Small intestine (tissue), 16 donors: ENCODE measurements at places on chromosomes 4 and X. TPM values are rescaled to one million over a fixed set of nuclear protein-coding genes. Genes with fewer than 3 reads are reported as not detected.

DRP2 gene
- polyA plus RNA-seq = 1.3 TPM

DNA sequence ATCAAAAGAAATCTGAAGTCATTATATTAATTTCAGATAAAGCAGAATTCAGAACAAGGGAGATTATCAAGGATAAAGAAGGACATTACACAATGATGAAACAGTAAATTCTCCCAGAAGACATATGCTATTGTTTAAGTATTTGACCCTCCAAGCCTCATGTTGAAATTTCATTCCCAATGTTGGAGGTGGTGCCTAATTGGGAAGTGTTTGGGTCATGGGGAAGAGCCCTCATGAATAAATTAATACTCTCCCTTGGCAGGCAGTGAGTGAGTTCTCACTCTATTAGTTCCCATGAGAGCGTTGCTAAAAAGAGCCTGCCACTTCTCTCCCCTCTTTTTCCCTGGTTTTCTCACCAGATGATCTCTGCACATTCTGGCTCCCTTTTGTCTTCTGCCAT, 249.9 kb upstream of the GRIA3 start:
- H3K27ac ChIP-seq = no peak overlapping the region
- no peaks in the 10 kb centered on the region for H3K36me3 ChIP-seq
- H3K27me3 ChIP-seq = no peaks in the 10 kb centered on the region
- no peak for DNase-seq

GRCh38 chr4:148048598-148048997, 316.7 kb downstream of the ARHGAP10 start:
- no peak for DNase-seq
- no peaks in the 10 kb centered on the region for H3K27me3 ChIP-seq
- H3K4me3 ChIP-seq = no peak overlapping the region

DNA sequence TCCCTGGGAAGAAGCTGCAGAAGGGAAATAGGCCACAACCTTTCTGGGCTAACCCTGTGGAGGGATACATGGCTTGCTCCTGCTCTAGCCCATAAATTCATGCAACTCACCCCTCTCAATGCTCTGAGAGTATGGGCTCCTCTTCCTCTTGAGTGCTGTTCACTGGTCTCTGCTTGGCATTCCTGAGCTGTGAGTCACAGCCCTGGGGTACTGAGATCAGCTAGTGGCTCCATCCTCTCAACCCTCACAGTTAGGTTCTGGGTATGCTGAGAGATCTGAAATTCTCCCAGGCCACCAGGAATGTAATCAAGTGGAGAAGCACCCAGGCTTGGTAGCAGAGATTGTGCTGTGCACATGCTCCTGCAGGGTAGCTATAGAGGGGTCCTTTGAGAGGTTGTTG, 60.6 kb upstream of the SPANXN2 start:
- H3K27ac ChIP-seq = no peak overlapping the region
- H3K4me1 ChIP-seq = no peaks in the 10 kb centered on the region
- H3K27me3 ChIP-seq = no peaks in the 10 kb centered on the region
- DNase-seq = no peak

DNA sequence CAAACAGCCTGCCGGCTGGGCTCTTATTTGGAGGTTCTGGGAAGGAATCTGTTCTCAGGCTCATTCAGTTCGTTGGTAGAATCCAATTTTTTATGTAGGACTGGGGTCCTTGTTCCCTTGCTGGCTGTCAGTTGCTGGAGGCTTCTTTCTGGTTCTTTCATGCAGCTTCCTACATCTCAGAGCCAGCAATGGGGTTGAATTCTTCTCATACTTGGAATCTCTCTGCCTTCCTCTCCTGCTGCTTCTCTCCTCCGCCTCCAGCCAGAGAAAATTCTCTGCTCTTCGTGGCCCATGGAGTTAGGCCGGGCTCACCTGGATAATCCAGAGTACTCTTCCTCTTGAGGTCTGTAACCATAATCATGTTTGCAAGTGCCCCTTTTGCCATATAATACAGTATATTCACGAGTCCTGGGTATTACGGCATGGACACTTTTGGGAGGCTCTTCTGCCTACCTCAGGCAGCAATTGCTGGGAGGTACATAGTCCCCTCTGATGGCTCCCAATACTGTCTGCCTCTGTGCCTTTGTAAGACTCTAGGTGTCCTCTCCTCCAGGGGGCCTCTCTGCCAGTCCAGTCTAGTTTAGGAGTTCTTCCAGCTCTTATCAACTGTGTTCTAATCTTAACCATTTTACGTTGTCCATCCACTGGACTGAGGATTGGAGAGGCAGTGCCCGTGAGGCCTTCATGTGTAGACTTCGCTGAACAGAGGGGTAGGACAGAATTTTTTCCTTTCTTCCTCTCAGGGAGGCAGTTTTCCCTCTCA, 2.2 kb downstream of the TRMT44 start:
- H3K27me3 ChIP-seq = no peaks in the 10 kb centered on the region
- no peak overlapping the region for H3K27ac ChIP-seq
- peaks cover 28% of the 10 kb centered on the region for H3K4me1 ChIP-seq
- DNase-seq = no peak

BMX gene
- polyA plus RNA-seq = 6.5 TPM

DNA sequence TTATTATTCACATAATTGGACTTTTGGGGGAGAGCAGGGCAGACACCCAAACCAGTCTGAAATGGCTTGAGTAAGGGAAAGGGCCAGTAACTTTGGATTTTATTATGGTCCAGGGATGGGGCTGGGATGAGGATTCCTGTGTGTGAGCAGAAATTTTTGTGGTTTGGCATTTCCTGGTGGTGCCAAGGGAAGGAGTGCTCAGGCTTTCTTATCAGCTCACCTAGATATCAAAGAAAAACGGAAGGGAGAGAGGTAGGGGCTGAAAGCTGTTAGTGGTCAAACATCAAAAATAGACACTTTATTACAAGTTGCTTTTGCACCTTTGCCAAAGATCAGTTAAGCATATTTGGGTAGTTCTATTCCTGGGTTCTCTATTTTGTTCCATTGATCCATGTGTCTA, 128.5 kb upstream of the DIPK2B start:
- H3K4me1 ChIP-seq = no peaks in the 10 kb centered on the region
- no peak overlapping the region for H3K27ac ChIP-seq
- no peaks in the 10 kb centered on the region for H3K27me3 ChIP-seq
- no peak for DNase-seq

DNA sequence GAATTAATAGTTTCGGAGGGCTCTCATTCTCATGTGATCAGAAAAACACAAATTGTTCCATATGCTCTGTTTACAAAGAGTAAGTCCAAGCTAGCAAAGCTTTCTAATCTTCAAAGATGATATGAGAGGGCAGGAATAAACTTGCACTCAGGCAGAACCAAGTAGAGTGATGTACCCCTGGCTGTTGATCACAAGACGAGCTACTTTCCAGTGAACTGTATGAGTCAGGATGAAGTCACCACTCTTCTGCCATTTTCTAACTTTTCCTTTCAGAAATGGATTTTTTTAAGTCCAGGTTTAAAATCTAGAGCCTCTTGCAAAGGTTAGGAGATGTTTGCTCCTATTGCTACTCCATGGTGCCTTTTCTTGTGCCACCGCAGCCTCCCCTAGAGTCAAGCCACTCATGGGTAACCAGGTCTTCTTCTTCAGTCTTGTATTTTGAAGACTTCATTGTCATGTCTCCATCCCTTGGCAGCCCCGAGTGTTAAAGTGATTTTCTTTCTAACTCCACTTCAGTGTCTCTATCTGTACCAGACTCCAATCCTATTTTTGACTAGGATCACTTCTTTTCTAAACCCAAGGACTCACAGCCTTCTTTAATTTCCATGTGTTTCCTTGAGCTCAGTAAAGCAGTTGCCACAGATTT, 171.9 kb upstream of the GALNT7 start:
- H3K36me3 ChIP-seq = no peaks in the 10 kb centered on the region
- DNase-seq = no peak

DNA sequence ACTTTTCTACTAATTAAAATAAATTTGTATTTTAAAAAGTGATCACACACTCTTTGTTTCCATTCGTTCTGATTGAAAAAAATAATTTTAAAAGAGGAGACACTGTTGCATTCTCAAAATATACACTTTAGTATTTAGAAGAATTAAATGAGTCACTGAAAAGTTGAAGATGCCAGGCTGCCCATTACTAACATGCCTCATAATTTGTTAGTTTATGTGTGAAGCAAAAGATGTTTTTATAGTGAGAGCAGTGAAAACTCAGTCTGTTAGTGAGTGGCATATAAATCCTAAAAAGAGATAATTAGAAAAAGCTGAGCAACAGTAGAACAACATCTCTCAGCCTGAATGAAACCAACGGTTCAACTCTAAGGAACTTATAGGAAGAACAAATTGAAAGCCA, 143.4 kb downstream of the CDS1 start:
- no peak for DNase-seq
- no peaks in the 10 kb centered on the region for H3K27me3 ChIP-seq
- H3K4me1 ChIP-seq = no peaks in the 10 kb centered on the region
- H3K36me3 ChIP-seq = peaks cover 2% of the 10 kb centered on the region
- H3K4me3 ChIP-seq = no peak overlapping the region

DNA sequence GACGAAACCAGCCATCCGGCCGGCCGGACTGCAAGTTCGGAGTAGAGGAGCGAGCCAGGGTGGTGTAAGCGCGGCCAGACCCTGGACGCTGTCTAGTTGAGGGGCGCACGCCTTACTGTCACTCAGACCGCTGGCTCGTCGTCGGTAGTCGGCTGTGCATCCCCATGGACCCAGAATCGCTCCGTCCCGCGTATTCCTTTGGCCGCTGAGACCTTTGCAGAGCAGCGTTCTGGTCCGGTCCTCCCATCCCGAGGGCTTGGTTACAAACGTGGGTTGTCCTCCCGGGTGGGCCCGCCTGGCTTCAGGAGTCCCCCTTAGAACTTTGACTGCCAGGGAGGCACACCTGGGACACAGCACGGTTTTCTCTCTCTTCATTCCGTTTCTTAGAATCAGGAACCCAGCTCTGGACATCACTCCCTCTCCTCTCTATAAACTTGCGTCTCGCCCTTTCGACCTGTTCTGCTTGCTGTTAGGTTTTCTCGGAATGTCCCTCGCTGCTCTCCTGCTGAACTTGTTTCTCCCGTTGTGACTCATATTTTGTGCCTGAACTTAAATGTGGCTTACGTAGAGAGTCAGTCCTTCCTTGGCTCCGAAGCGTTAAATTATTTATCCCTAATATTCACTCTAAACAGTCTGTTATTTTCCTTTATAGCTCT, 672 bp downstream of the PGM2 start:
- H3K27ac ChIP-seq = peak overlapping the region; percentile 93
- peak; percentile 67 for DNase-seq
- H3K4me3 ChIP-seq = peak overlapping the region; percentile 72
- no peaks in the 10 kb centered on the region for H3K27me3 ChIP-seq

DNA sequence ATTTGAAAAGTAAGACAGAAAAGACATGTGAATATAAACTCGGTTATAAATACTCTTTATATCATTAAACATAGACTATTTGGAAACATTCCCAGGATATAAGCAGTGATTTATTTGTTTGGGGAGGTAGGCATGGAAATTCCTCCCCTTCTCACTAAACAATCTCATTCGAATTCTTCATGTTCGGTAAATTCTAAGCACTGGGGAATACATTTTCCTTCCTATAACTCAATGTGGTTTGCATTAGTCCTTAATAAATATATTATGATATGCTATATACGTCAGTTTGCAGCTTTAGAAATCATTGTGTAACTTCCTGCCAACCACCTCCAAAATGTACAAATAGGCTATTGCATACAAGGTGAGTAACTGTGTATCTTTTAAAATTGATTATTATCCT, 99.6 kb downstream of the UGT8 start:
- no peak for DNase-seq
- no peak overlapping the region for H3K27ac ChIP-seq
- no peaks in the 10 kb centered on the region for H3K36me3 ChIP-seq
- H3K27me3 ChIP-seq = no peaks in the 10 kb centered on the region

- H3K27ac ChIP-seq = no peak overlapping the region
- no peaks in the 10 kb centered on the region for H3K27me3 ChIP-seq
- no peak overlapping the region for H3K4me3 ChIP-seq
- H3K36me3 ChIP-seq = peaks cover 22% of the 10 kb centered on the region
Observed at GRCh38 chr4:183287309-183287659, 32.8 kb downstream of the CLDN22 start.

DNA sequence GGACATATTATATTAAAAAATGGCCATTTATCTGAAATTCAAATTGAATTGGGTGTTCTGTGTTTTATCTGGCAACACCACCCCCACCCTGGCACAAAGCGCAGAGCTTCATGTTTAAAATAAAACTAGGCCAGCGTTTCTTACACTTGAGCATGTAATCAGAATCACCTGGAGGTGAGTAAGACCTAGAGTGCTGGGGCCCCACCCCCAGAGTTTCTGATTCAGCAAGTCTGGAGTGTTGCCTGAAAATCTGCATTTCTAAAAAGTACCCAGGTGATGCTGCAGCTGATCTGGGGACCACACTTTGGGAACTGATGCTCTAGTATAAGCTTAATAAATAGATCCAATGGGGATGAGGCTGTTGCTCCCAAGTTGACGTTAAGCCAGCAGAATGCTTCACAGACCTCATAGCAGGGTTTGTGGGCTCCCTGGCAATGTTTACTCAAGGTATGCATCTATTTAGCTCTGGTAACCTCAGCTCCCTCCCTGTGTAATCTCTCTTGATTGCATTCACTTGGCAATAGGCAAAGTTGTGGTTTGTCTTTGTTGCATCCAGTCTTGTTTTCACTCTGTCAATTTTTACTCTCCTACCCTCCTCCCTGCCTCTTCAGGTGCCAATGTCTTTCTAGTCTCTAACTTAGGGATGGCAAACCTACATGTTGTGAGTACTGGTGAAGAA, 99.8 kb upstream of the TEX13D start:
- no peak overlapping the region for H3K4me3 ChIP-seq
- H3K27me3 ChIP-seq = no peaks in the 10 kb centered on the region
- DNase-seq = no peak
- H3K36me3 ChIP-seq = no peaks in the 10 kb centered on the region
- no peak overlapping the region for H3K27ac ChIP-seq

DNA sequence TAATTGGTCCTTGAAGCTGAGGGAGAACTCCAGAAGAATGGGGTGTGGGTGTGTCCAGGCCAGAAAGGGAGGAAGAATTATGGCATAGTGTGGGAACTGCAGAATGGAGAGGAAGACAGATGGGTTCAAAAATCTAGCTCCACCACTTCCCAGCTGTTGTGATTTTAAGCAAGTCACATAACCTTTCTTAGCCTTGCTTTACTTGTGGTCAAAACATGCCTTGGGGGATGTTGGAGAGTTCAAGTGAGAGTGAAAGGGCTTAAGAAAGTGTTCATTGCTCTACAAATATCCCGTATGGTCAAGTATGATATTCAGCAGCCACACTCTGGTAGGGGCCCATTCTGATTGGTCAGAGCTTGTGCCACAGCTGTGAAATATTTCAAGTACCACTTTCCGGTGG, 15.0 kb upstream of the STARD8 start:
- H3K27me3 ChIP-seq = no peaks in the 10 kb centered on the region
- DNase-seq = no peak
- H3K36me3 ChIP-seq = no peaks in the 10 kb centered on the region
- H3K27ac ChIP-seq = no peak overlapping the region

DNA sequence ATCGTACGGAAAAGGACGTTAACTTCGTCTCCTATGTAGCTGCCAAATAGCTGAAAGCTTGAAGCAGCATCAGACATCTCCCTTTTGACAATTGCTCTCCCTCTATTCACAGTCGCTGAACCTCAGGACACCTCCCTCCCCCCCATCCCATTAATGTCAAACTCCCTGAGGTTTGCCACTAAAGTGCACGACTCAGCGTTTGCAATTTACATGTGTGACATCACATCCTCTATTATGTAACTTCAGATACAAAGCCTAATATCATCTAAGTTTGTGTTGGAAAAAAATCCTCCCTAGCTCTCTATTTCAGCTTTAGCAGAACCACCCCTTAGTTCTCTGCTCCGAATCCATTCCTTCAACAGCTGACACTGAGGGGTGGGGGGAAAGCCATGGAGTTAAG, 5.5 kb upstream of the NR3C2 start:
- H3K4me3 ChIP-seq = no peak overlapping the region
- no peaks in the 10 kb centered on the region for H3K4me1 ChIP-seq
- DNase-seq = peak; percentile 21
- H3K27ac ChIP-seq = no peak overlapping the region
- no peaks in the 10 kb centered on the region for H3K36me3 ChIP-seq

CRMP1 gene
- polyA plus RNA-seq = 9.1 TPM

MSMO1 gene
- 18.6 TPM for polyA plus RNA-seq
